ENCODE measurements at places on chromosomes 1 and 21.
A peak's percentile ranks its signal among the peaks of the same experiment; 100 is the strongest.

- DNase-seq = no peak
Observed at GRCh38 chr21:43934716-43935705, 70.0 kb downstream of the AGPAT3 start.

DNA sequence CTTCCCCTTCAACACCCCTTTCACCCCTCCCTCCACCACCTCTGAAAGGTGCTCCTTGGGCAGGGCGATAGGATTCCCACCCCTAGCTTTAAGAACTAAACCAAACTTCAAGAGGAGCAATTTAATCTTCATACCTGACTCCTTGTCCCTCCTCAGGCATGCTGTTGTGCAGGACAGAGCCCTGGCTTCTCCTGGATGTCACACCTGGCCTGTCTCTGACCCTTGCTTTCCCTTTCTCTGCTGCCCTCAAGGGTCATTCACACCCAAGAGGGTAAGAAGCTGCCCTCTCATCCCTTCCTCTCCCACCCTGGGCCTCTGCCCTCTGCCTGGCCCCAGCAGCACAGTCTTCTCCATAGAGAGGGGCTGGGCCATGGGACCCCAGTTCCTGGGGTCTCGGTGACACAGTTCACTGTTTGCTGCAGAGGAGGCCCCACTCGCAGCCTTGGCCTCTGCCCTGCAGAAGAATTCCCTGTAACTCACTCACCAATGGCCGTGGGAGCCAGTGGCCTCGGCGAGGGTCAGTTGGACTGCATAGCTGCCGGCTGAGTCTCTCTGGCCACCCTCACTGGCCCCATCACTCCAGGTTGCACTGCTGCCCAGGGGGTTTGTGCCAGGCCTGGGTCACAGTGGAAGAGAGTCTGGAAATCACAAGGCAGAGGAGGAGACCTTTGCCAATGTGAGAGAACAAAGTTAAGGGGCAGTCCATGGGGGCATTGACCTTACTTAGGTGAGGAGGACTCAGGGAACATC lies 28.4 kb upstream of the LHX4 start:
- no peak for DNase-seq

DNA sequence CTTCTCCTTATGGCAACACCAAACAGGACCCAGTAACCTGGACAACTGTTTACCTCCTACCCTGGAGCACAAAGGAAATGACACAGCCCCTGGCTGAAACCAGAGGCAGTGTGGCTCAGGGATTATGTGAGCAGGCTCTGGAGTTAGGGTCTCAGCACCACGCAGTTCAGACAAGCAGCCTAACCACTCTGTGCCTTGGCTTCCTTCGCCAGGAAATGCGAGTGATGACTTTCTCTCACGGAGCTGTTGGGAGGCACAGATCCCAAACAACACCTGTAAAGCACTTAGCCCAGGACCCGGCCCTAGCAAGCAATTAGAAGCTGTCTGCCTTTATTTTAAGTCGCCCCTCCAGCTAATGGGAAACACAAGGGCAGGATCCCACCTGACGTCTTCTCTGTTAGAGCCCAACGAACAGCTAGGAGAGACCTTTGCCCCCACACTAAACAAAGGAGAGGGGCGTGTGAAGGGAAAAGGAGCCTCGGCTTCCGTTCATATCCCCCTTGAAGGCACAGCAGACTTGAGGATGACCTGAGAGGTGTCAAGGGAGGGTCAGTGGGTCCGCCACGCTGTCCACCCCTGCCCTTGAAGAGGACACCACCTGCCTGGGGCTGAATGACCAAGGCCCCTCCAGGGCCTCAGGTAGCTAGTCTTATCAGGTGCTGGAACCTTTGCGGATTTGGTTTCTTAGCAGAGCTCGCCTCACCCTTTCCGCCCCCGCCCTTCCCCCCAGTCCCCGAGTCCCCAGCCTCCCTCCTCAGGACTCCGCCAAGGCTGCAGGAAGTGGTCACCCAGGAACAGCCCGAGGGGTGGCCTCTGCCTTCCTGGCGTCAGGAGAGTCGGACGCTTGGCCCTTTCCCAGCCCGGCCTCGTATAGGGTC lies 860 bp downstream of the TMEM63A start:
- peak; percentile 45 for DNase-seq

- DNase-seq = no peak
Observed at GRCh38 chr1:182995894-182996293, 27.3 kb upstream of the LAMC1 start.

GRCh38 chr1:212838145-212838544 lies 9.3 kb downstream of the SPATA45 start:
- no peak for DNase-seq

DNA sequence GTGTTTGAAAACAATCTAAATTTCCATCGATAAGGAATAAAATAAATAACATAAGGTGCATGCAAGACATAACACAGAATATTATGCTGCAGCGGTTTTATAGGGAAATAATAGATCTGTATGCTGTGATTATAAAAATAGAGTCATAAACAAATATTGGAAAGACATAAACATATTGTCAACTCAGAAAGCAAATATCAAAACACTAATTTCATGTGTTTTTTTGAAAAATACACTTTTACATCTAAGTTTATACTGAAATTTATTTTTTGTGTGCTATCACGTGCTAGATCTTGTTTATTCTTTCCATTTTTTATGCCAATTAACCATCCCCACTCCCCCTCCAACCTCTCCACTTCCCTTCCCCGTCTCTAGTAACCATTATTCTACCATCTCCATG lies 9.4 kb downstream of the OR6K3 start:
- DNase-seq = no peak

DNA sequence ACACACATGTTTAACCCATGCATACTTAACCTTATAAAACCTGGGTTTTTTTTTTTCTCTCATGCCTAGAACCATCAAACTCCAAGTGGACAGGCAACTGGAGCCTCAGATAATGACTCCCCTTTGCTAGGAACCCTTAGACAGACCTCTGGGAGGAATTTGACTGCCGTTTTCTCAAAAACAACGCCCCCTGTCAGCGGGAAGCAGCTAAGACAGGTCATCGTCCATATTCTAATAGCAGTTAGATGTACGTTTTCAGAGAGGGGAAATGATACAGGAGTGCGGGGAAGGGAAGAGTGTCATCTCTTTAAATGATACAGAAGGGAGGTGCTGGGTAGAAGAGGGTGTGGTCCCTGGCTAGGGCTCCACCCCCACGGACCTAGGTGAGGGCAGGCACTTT lies 34.7 kb downstream of the LRRC3 start:
- DNase-seq = no peak

DNA sequence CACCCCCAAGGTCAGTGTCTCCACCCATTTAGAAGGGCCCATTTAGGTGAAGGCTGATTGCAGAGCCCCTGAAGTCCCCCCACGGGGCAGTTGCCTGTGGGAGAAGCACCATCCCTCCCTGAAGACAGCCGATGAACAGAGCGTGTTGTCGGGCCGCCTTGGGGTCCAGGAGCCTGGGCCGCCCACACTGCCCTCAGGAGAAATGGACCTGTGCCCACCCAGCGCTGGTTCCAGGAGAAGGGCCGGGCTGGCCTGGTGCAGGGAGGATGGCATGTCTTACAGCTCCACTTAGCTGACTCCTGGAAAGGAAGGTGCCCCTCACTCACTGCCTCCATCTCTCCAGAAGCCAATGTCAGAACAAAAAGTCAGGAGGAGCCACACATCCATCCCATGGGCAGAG lies 252.7 kb upstream of the VAMP3 start:
- no peak for DNase-seq

DNA sequence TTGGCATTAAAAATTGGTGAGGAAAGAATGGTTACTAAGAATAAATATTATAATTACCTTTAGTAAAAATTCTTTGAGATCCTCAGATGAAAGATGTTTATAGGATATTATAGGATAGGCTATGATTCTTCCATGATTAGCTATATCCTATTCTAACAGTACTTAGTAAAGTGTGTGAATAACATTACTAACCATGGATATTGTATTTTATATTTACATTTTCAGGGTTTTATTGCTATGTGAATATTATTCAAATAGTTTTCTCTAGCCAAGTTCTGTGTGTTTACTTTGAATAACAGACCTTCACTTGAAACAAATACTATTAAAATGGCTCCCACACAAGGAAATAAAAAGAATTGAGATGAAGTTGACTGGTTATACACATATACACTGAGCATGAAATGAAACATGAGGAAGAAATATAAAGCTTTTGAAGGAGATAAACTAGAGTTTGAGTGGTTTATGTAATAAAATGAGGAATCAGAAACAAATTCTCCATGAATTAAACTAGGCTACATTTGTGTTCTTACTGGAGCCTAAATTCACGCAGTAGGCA lies 479.4 kb upstream of the PKN2 start:
- no peak for DNase-seq

All from activated naive CD4-positive, alpha-beta T cell treated with Interleukin-2 at 50 U/mL for 16 hours (primary cell).